ENCODE measurements at places on chromosomes 6 and 20.

- DNase-seq, result no peak
Measured at GRCh38 chr6:145076115-145076841, 659.0 kb downstream of the EPM2A start.

DNA sequence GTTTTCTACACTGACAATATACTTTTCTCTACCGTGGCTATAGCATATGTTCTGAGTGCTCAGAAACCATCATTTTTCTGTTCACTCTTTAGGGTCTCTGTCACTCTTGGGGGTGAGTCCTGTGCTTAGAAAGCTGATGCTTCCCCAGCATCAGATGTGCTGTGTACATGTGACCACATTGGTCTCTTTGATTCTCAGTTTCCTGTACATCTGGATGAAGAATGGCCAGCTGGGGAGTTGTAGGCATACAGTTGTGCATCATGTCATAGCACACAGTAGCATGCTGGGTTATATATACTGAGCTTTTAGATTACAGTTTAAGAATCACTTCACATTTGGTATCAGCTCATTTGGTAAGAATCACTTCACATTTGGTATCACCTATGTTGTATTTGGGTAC, 238.6 kb upstream of the PREP start:
- no peak for DNase-seq

GRCh38 chr6:97026298-97026697, 101.8 kb downstream of the KLHL32 start:
- DNase-seq, result no peak

GRCh38 chr6:110864824-110865223, 9.8 kb upstream of the AMD1 start:
- DNase-seq, result no peak

DNA sequence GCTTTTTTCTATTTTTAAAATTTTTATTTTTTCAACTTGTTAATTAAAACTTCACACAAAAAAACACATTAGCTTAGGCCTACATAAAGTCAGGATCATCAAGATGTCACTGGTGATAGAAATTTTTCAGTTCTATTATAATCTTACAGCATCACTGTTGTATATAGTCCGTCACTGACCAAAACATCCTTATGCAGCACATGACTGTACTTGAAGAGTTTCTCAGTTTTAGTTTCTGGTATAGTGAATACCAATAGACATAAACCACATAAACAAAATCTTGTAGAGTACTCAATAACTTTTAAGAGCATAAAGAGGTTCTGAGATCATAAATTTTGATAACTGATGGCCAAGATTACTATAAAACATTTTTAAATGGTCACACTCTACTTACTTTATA, 71.8 kb downstream of the ASCC3 start:
- DNase-seq, result no peak

- DNase-seq, result no peak
Measured at GRCh38 chr6:77548190-77548589, 84.9 kb upstream of the HTR1B start.

DNA sequence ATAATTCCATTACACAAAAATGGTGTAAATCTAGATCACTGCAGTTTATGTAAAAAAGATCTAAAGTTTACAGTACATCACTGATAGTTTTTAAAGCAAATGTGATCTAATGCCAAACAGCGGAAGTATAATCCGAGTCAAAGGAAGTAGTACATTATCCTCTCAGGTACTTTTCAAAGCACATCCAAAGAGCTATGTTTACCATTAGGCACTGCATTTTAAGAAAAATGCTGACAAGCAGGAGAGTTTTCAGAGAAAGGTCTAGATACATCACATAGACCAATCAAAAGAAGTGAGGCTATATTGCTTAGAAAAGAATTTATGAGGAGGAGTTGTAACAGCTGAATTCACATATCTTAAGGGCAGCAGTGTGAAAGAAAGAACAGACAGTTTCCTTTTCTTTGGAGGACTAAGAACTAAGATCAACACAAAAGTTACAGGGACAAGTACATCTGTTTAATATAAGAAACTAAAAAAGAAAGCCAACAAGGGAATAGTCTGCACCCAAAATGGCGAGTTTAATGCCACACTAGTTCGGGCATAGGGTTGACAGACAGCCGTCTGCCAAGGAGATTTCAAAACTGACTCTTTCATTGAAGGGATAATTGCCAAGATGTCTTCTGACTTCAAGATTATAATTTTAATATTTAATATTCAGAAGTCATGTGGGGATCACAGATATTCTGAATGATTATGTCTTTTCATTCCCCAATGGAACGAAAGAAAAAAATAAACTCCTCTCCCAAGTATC, 1.4 kb downstream of the ZNF184 start:
- DNase-seq, result no peak

GRCh38 chr20:56173438-56173837, 75.1 kb upstream of the MC3R start:
- DNase-seq, result no peak

DNA sequence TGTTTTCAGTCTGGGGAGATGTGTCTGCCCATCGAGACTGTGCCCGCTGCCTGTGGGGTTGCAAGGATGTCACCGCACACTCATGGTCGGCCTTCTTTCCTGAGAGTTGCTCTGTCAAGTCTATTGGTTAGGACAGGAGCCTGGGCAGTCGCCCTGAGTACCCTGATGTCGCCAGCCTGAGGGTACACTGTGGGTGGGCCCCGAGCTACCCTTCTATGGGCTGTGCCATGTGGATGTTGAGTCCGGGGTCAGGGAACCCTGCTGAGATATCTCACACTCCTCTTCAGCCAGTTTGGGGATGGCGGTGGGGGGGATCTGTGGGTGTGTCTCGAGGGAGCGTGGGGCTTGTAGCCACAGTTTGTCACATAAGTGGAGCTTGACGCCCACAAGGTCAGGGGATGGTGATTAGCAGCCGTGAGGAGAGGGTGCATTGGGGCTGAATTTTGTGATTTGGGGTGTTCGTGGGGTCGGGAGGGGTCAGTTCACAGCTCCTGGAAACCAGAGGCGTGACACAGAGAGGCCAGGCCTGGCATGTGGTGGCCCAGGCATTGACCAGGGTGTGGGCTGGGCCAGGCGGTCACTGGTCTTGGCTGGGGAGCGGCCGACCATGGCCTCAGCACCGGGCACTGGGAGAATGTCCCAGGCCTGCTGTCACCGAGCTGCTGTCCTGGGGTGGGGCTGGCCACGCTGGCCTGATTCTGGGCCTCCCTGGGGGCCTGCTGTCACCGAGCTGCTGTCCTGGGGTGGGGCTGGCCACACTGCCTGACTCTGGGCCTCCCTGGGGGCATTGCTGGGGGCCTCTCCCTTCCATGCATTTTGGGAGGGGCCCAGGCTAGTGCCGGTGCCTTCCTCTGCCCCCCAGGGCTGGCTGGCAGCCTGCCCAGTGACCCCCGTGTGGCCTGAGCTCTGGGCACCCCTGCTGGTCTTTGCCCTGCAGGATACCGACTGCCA, 1.6 kb upstream of the NPBWR2 start:
- DNase-seq, result no peak

GRCh38 chr20:2699775-2700413, 7.3 kb downstream of the EBF4 start:
- no peak for DNase-seq

DNA sequence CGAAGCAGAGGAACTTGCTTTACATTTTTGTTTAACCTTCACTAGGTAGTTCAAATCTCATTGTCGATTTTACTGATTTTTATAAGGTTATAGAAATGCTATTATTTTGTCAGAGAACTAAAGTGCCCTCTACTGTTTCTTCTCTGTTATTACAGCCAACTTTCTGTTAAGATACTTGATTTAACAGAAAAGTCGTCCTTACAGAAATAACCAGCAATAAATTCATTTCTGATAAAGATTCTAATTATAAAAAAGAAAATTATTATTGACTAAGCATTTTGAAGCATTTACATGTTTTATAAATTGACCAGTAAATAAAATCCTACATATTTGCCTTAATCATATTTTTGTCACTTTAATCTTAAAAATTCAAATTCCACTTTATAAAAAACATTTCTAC, 60.8 kb downstream of the OGFRL1 start:
- no peak for DNase-seq

DNA sequence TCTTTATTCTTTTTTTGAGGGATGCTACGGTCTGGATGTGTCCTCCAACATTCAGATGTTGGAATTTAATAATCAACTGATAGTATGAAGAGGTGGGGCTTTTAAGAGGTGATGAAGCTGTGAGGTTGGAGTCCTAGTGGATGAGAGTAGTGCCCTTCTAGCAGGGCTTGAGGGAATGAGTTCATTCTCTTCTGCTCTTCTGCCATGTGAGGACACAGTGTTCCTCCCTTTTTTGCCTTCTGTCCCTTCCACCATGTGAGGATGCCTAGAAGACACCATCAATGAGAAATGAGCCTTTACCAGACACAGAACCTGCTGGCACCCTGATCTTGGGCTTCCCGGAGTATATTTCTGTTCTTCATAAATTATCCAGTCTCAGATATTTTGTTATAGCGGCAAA, 82.1 kb upstream of the MLIP start:
- DNase-seq, result no peak

- no peak for DNase-seq
Measured at GRCh38 chr6:150139533-150139932, 3.3 kb upstream of the PPP1R14C start.

DNA sequence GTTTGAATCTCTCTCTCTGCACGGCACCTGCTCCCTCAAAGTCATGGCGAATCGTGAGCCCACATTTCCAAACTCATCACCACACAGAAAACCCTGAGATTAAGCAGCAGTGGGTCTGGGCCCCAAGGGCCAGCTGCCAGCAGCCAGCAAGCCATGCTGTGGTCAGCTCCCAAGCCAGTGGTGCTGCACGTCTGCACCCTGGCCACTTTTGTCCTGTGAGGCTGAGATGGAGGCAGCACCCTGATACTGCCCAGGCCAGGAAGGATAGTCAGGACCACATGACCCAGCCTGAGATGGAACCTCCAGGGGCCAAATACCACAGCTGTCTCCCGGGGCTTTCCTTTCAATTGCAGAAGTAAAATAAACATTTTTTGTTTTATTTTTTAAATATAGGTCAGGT, 93.9 kb downstream of the PRND start:
- DNase-seq, result no peak

- DNase-seq, result no peak
Measured at GRCh38 chr6:142015011-142015410, 117.7 kb upstream of the GJE1 start.

GRCh38 chr6:87824958-87825491, 123.0 kb upstream of the AKIRIN2 start:
- DNase-seq, result no peak

DNA sequence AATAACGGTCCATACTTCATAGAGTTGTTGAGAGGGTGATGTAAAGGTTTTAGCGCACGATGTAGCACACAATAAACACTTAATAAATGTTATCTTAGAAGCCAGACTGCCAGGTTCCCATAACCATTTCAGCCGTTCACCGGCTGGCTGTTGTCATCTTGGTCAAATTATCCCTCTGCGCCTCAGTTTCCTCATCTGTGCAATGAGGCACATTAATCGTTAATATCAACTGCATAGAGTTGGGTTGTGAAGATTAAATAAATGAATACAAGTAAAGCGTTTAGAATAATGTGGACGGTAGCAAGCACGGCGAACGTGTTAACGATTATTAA, 432 bp upstream of the PSMF1 start:
- no peak for DNase-seq

DNA sequence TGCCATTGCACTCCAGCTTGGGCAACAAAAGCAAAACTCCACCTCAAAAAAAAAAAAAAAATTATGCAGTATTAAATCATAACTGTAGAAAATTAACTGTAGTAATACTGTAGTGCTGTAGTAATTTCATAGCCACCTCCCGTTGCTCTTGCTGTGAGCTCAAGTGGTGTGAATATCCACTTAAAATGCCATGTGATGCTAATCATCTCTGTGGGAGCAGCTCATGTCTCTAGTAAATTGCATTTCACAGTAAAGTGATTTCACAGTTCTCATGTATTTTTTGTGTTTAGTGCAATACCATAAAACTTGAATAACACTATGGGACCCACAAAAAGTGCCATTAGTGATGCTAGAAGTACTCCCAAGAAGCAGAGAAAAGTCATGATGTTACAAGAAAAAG, 14.4 kb upstream of the FAM217A start:
- DNase-seq, result no peak

DNA sequence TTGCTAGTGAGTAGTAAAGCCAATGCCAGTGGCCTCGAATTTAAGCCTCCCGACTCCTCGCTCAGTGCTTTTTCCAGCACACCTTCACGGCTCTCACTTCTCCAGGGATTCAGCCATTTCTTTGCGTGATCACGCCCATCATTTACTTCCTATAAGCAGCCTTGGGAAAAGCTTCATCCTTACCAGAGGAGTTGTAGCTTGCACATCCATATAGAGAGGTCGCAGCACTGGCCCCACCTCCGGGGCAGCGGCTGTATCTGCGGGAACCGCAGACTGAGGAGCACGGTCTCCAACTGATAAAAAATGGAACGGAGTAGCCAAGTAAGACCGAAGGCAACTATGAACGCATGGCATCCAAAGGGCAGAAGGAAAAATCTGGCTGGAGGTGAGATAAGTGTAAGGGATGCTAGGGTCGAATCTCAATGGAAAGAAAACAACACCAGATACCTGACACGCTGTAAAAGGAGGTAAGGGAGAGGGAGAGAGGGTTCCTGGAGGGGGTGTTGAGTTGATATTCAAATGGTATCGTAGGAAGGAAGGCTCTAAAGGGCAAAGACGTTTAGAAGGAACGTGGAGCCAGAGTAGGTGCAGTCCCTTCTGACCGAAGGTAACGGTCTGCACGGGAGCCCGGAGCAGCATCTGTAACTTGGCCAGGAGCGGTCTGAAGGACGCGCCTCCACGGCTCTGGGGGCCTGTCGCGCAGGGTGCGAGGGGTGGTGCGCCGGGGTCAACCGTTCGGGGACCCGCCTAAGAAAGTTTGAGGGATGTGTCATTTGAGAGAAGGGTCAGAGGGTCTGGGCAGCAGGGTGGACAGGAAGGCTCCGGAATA, 640 bp downstream of the NFS1 start:
- DNase-seq, result no peak

GRCh38 chr20:31663838-31664695, 26.4 kb downstream of the COX4I2 start:
- no peak for DNase-seq

- no peak for DNase-seq
Measured at GRCh38 chr20:61514396-61514795, 262.3 kb downstream of the CDH4 start.

All from stimulated activated CD8-positive, alpha-beta memory T cell treated with anti-CD3 and anti-CD28 coated beads, Interleukin-7, amount 100 ng/mL, for 1 hour (primary cell).